HuH-7 (cell line): ENCODE measurements at places on chromosomes 6 and 20.
A peak's percentile ranks its signal among the peaks of the same experiment; 100 is the strongest.

GRCh38 chr6:158655569-158656450 is 6.0 kb downstream of the SYTL3 start:
- DNase-seq, result no peak

DNA sequence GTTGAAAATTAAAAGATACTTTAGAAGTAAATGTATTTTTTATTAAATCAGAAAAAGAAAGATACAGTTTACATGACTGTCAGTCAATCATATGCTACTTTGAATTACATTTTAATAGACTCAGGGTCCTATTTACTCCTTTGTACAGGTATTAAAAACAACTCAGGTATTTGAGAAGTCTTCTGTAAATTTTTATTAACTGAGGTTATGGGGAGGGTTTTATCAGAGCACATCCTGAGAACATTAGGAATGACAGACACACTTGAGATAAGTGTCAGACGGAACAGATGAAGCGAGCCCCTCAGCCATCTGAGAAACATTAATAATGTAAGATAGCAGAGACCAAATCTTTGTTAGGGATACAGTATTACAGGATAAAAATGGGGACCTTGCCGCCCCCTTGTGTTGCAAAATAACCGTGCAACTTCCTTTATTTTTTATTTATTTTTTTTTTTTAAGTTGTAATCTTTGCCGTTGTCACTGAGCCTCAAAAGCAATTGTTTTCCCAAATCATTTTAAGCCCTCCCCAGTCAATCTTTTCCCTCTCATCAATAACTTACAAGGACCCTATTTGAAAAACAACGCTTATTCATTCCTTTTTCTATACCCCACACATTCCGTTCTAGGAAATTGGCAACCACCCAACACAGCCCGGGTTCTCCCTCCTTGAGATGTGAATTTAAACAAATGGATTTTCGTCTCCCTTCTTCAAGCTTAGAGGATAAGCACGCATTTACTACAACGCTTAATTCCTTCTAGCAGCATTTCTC is 126.7 kb downstream of the BCAS1 start:
- peak; percentile 23 for DNase-seq

GRCh38 chr20:19078448-19079373 is 133.7 kb upstream of the SLC24A3 start:
- no peak for DNase-seq

GRCh38 chr6:52483671-52484003 is 63.5 kb downstream of the EFHC1 start:
- no peak for DNase-seq

GRCh38 chr6:157392927-157393668 is 12.1 kb downstream of the ZDHHC14 start:
- DNase-seq, result peak; percentile 48

GRCh38 chr6:138987080-138987642 is 892 bp downstream of the REPS1 start:
- no peak for DNase-seq

DNA sequence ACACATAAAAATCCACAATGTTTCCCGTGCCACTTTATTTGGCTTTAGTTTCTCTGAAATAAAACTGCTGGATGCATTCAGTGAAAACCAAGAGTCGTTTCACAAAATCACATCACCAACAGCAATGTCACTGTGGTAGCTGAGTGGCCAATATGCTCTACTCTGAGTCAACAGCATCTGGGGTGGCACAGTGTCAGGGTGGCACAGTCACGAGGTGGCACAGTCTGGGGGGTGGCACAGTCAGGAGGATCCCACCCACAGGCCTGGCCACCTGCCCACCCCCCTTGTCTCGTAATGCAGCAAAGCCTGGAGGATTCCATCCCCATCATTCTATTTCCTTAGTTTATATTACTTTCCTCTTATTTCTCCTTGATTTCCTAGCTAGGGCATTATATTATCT is 87.0 kb downstream of the ANKRD60 start:
- no peak for DNase-seq

GRCh38 chr20:33132513-33133372 is 35.2 kb upstream of the BPIFA2 start:
- no peak for DNase-seq

- DNase-seq, result no peak
These were observed 4.8 kb upstream of the PMEPA1 start for GRCh38 chr20:57714409-57715267.

- no peak for DNase-seq
These were observed 579.2 kb downstream of the EPM2A start for GRCh38 chr6:145155873-145156782.

DNA sequence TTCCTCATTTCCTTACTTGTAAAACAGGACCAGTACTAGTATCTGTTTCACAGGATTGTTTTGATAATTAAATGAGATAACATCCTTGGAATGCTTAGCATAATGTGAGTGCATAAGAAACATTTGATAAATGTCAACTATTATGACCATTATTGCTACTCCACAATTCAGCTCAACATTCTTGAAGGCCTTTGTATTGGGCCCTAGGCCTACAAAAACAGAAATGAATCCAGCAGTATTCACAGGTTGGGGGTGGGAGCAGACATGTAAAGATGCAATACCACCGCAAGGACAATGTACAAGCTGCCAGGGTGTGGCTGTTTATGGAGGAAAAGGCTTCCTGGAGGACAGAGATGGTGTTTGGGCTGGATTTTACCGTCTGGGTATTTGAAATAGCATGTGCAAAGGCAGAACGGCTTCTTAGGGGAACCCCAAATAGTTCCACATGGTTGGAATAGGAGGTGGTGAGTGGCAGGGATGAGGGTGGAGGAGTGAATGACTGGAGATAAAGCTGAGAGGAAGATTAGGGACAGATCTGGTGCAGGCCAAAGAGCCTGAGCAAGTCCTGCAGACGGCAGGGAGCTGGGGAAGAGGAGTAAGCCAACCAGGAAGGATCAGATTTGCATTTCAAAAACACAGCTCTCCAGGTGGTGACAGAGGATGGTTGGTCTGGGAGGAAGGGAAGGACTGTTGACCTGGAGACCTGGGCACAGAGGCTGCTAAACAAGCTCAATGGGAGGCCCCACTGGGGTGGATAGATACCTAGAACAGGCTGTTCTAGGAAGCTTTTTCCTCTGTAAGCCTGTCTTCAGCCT is 57.0 kb upstream of the EPB41L1 start:
- DNase-seq, result no peak

- DNase-seq, result no peak
These were observed 173.2 kb downstream of the CDH26 start for GRCh38 chr20:60131375-60131774.
